ENCODE measurements at places on chromosomes 7 and 10.

DNA sequence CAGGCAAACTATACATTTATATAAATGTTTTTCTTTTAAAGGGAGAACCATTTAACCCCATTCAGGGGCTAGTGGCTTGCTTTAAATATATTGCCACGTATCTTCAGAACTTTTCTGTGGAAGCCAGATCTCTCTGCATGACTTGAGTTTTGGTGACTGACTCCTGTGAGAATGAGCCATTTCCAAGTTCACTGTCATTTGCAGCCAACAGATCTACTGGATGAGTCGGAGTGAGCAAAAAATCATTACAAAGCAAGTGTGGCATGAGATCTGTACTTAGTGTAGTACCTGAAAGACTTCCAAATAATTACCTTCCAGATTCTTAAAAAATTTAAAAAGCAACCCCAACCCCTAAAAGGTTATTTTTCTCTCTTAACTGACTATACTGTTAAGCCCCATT is 45.6 kb downstream of the PDSS1 start:
- DNase-seq = no peak

- no peak for DNase-seq
Observed at GRCh38 chr7:105617280-105618015, 36.2 kb upstream of the EFCAB10 start.

DNA sequence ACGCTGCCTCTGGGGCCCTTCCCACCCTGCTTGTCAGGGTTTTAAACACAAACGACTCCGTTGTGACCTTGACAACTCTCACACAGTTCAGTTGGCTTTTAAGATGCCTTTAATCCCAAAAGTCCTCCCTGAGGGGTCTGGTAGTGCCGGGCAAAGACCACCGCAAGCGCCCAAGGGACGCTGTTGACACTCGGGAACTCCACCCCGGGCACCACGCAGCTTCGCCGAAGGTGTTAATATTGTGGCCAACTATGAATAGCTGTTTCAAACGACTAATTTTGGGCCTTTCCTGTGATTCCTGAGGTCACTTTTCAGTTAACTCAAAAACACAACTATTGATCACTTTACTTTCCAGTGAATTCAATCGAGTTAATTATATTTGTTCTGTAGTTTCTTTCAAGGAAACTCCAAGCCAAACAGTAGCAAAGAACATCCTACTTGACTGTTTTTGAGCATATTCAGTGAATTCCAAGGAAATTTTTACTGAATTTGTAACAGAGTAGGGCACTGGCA is 958 bp upstream of the ESYT2 start:
- DNase-seq = no peak

GRCh38 chr7:3280946-3281656 is 20.0 kb upstream of the SDK1 start:
- no peak for DNase-seq

GRCh38 chr10:78390051-78390450 is 356.4 kb downstream of the RPS24 start:
- no peak for DNase-seq

- DNase-seq = no peak
Observed at GRCh38 chr7:5349005-5349380, 66.2 kb downstream of the SLC29A4 start.

DNA sequence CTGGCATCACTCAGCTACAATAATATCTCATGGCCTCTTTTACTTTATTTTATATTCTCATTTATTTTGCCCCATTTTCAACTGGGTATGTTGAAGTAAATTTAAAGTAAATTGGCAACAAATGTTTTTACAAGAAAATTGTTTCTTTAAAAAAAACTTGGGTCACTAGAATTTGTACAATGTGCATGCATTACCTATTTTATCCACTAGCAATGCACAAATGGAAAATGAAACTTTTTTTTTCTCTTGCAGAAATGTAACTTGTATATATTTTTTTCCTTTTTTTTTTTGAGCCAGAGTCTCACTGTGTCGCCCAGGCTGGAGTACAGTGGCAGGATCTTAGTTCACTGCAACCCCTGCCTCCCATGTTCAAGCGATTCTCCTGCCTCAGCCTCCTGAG is 10.3 kb upstream of the H2AZ2 start:
- no peak for DNase-seq

- no peak for DNase-seq
Observed at GRCh38 chr10:86419101-86419500, 52.5 kb upstream of the GRID1 start.

DNA sequence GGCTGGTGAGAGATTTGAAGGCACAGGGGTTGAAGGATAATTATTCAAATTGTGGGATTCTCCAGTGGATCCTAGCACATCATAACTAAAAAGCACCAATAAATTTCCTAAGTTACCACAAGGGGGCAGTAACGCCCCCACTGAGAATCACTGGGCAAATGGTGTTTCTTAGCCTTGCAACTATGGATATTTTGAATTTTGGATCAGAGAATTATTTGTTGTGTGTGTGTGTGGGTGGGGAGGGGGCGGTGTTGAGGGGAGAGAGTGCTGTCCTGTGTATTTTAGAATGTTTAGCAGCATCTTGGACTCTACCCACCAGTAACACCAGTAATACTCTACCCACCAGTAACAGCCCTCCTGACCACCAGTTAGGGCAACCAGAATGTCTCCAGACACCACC is 63.3 kb upstream of the PRKG1 start:
- DNase-seq = no peak

- DNase-seq = no peak
Observed at GRCh38 chr7:117211614-117212013, 111.2 kb downstream of the WNT2 start.

DNA sequence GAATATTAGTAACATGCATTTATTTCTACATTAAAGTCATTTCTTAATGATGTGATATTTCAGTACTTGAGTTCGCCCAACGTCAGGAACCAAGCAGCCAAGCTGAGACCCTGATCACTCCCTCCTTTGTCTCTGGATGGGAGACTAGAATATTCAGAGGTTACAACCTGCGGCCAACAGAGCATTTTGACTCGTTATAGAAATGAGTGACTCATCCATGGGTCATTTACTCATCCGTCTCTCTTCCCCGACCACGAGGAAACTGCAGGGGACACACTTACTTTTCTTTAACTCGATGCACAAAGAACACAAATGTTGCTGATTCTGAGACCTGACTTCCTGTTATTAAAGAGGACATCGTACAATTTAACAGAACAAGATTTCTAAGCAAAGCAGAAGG is 343.3 kb downstream of the FRMD4A start:
- no peak for DNase-seq

DNA sequence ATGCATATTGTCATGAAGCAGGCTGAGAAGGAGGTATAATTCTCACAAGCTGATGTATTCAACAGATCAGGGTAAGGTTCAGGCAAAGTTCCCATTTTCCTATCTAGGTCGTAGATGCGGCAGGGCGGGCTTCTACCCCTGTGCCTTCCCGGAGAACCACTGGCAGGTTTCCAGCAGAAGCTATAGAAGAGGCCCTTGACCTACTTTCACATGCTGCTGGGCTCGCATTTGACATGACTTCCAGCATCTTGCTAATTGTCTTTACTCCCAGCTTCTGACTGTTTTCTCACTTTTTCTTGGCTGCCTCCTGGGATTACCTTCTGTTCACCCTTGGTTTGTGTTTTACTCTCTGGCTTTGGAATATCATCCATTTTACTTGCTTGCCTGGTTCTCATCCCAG is 32.6 kb upstream of the ORC5 start:
- DNase-seq = no peak

DNA sequence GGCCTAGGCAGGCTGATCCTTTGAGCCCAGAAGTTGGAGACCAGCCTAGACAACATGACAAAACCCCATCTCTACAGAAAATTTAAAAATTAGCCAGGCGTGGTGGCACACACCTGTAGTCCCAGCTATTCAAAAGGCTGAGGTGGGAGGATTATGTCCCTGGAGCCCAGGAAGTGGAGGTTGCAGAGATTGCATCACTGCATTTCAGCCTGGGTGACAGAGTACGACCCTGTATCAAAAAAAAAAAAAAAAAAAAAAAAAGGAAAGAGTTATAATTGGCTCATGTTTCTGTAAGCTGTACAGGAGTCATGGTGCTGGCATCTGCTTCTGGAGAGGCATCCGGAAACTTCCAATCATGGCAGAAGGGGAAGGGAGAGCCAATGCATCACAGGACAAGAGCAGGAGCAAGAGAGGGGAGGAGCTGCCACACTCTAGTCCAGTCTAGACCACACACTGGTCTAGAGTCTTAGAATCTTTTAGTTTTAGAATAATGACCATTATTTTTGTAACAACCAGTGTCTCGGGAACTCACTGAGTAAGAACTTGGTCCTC is 16.8 kb downstream of the DOCK1 start:
- no peak for DNase-seq

DNA sequence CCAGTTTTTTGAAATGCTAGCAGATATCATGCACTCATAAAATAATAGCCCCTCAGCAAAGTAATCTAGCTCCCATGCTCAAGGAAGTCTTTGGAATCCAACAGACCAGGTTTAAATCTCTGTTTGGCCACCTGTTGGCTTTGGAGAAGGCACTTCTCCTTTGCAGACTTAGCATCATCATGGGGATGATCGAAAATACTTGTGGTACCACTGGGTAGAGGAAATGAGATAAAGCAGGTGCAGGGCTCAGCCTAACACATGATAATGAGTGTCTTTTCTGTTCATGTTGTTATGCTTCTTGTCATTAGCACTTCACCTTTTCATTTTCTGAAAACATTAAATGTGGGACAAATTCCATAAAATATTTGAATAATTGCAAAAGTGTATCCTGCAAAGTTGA is 67.4 kb downstream of the LRRC18 start:
- DNase-seq = no peak

GRCh38 chr7:131931370-131931769 is 374.9 kb upstream of the PODXL start:
- DNase-seq = no peak

GRCh38 chr7:148185041-148185440 is 405.5 kb upstream of the C7orf33 start:
- no peak for DNase-seq

GRCh38 chr7:101537205-101537604 is 91.9 kb downstream of the MYL10 start:
- no peak for DNase-seq

GRCh38 chr10:115956225-115957011 is 316.6 kb downstream of the GFRA1 start:
- DNase-seq = no peak

DNA sequence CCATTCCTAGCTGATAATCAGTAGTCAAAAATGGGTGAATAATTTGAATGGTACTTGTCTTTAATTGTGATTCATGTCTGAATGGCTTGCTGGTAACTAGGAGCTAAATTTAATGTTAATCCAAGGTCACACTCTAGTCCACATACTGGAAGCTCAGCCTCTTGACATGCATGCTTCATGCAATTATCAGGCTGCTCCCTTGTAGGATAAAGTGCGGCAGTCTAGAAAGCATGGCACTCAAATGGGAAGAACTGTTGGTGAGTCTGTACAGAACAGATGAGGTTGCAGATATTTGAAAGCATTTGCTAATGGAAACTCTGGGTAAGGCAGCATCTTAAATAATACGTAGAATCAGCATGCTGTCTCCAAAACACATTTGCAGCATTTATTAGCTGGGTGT is 499.4 kb downstream of the AUTS2 start:
- no peak for DNase-seq

- no peak for DNase-seq
Observed at GRCh38 chr7:81333004-81333403, 414.2 kb upstream of the SEMA3C start.

DNA sequence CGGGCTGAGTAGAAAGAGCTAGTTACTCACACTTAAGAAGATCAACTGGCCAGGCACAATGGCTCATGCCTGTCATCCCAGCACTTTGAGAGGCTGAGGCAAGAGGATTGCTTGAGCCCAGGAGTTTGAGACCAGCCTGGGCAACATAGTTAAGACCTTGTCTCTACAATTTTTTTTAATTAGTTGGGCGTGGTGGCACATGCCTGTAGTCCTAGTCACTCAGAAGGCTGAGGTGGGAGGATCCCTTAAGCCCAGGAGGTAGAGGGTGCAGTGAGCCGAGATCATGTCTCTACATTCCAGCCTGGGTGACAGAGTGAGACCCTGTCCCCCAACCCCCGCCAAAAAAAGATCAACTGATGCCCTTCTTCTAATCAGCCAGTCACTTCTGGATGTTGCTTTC is 74.6 kb upstream of the ATP6V0A4 start:
- DNase-seq = no peak

DNA sequence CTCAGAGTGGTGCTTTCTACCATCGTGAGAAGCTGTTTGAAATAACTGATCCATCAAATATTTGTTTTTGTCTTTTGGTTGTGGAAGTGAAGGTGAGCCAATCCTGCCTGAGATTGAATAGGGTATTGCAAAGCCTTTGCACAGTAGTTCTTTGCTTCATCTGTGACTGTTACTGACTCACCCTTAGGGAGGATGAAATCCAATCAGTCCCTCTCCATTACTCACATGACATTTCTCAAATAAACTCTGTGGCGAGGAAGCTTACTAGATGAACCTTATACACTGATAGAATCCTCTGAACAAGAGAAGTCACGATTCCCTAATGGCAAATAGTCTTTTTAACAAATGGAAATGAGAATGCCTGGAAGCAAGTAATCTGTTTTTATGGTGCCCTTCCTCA is 31.9 kb downstream of the HEPACAM2 start:
- DNase-seq = no peak

DNA sequence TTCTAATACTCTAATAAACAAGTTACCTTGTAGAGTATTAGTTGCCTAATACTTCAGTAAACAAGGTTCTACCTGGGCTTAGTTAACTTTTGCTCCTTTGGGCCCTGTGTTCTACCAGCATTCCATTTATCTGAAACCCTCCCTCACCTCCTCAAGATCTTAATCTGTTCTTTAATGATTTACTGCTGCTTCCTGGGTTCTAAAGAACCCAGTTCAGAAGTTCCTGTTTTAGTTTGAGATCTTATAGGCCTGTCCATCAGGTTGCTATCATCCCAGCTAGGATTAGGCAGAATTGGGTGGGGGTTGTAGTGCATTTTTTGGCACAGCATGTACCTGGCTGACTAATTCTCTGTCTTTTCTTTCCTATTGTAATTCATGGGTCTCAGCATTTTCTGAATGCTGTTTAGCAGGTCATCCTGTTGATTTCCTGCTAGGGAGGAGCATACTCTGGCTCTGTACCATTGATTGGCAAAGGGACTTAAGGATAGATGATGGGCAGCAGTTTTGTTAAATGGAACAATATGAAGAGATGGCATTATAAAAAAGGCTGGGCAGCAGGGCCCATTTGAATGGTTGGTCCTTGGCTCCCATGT is 53.7 kb upstream of the TMEM248 start:
- no peak for DNase-seq

DNA sequence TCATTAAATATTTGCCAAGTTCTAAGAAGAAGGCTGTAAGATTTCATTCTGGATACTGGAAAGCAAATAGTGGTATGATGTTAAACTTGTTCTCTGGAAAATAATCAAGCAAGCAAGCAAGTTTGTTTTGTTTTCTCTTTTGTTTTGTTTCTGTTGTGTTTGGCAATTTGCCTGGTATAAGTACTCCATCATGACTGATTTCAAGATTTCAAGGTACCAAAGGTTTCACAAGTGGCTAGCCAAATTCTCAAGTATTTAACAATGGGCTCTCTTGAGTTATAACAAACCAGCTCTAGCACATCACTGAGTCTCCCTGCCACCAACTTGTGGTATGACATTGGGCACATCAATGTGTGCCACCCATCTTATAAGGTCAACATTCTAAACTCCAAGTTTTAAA is 151.7 kb upstream of the IGFBP3 start:
- no peak for DNase-seq

All from stimulated activated CD4-positive, alpha-beta T cell treated with anti-CD3 and anti-CD28 coated beads, TNF-alpha, amount 100 ng/mL, for 1 hour (primary cell).